SHP77 (cell line): ENCODE measurements at places on chromosomes 1 and 21.
A peak's percentile ranks its signal among the peaks of the same experiment; 100 is the strongest.

DNA sequence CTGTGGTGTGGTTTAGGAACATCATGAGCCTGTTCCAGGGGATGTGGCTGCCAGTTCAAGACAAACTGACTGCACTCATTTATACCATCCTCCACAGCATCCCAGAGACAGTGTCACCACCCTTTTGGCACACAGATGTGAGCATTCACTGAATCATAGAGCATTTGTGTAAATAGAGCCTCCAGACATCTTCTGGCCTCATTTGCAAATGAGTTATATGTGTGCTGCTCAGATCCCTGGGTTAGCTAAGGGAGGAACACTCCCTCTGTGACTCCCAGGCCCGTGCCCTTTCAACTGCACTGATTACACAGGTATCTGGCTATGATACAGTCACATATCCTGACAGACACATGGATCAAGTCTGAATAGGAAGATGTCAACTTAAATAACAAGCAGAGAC is 351.5 kb upstream of the PLD5 start:
- DNase-seq = no peak

GRCh38 chr1:183871601-183872000 is 66.7 kb downstream of the RGL1 start:
- DNase-seq = no peak

DNA sequence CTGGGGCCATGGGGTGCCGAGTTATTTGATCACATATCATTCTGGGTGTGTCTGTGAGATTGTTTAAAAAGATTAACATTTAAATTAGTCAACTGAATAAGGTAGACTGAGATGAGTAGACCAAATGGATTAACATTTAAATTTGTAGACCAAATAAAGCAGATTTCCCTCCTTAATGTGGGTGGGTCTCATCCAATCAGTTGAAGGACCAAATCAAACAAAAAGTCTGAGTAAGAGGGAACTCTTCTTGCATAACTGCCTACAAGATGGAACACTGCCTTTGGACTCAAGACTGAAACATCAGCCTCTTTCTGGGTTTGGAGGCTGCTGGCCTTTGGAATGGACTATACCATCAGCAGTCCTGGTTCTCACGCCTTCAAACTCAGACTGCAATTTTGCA is 17.0 kb upstream of the SNX7 start:
- no peak for DNase-seq

- peak; percentile 43 for DNase-seq
These were observed 256.6 kb downstream of the ST6GALNAC3 start for GRCh38 chr1:76330991-76331603.

DNA sequence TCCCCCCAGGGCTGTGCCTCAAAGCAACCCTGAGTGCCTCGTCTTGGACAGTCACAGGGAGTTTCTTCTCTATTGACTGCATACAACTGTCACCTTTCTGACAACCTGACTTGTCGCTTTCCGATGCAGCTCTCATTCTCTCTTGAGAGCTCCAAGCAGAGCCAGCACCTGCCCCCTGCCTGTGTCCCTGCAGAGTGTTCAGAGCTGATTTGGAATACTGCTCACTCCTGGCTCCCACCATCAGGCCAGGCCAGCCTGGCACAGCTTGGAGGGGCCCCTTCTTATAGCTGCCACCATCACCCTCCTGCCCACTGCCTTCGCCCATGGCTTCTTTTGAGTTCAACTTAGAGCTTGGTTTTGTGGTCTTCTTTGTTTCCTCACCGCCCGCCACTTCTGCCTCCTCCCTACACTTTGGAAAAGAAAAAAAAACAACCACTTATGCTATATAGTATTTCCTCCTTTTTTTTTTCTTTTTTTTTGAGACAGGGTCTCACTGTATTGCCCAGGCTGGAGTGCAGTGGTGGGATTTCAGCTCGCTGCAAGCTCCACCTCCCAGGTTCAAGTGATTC is 12.3 kb downstream of the NCF2 start:
- DNase-seq = no peak

- DNase-seq = no peak
These were observed 60.7 kb upstream of the CDC42BPA start for GRCh38 chr1:227378871-227379554.

DNA sequence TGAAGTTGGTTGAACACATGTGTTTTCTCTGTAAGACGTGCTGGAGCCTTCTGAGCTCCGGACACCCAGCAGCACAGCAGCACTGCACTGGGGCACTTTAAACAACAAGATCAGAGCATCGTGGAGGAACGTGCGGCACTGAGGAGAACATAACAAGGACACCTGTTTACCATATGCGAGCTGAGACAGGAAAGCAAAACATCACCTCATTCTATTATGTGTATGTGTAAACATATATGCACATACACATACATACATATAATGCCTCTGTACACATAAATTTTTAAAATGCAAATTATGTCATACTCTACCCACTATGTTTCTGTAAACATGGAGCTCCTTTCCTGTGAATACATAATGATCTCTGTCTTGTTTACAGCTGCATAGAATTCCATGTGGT is 3.2 kb upstream of the KRTAP10-6 start:
- no peak for DNase-seq
